ENCODE measurements at places on chromosomes 7 and 10.

- DNase-seq, result no peak
These were observed 1036.8 kb upstream of the POT1 start for GRCh38 chr7:125966278-125967048.

DNA sequence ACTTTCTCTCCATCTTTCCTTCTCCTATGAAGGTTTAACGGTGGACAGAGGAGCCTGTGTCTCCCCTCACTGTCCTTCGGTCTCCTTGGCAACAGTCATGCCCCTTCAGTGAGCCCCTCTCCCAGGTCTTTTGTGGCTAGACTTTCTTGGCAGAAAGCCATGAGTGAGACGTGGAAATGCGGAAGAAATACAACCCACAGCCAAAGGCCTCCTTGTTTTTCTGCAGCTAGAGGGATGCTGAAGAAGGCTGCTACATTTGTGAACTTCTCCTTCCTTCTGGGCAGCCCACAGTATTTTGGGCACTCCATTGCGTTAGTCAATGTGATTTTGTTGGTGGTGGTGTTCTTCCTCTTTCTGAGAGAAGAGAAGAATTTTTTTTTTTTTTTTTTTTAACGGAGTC, 333.7 kb upstream of the PODXL start:
- DNase-seq, result no peak

DNA sequence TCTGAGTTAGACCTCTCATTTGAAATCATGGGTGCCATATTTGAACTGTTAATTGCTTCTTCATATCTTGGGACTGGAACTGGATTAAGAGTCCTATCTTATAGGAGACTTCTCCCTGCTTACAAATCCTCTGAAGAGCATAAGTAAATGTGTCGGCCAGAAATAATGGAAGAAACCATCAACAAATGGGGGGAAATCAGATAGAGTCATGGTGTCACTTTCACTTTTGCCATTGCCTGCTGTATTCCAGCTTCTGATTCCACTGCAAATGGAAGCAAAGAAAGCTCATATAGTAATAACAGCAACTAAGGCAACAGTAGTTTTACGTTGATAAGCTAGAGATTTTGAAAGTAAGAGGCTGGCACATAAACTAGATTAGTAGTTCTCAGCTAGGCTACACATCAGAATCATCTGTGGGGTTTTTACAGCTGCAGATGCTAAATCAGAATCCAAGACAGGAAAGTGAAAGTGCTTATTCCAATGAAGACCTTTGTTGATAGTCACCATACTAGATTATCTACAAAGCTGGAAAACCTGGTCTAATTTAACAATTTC, 12.3 kb upstream of the CRPPA start:
- DNase-seq, result peak; percentile 37

DNA sequence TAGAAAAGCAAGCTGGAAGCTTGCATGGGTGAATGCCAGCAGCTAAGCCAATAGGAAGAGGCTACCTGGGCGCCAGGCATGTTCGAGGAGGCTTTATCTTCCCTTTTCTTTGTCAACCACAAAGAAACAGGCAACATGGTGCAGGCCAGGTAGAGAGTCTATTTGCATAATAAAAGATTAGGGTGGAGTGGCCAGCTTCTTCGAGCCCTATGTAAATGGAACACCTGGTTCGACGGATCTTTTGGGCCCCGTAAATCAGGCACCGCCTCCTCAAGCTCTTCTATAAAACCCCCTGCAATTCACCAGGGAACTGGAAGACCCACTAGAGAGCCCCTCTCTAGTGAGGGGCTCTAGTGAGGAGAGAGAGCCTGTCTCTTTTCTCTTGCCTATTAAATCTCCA, 1106.2 kb upstream of the CELF2 start:
- DNase-seq, result no peak

- no peak for DNase-seq
These were observed 587.5 kb downstream of the PTPRN2 start for GRCh38 chr7:158000160-158000559.

DNA sequence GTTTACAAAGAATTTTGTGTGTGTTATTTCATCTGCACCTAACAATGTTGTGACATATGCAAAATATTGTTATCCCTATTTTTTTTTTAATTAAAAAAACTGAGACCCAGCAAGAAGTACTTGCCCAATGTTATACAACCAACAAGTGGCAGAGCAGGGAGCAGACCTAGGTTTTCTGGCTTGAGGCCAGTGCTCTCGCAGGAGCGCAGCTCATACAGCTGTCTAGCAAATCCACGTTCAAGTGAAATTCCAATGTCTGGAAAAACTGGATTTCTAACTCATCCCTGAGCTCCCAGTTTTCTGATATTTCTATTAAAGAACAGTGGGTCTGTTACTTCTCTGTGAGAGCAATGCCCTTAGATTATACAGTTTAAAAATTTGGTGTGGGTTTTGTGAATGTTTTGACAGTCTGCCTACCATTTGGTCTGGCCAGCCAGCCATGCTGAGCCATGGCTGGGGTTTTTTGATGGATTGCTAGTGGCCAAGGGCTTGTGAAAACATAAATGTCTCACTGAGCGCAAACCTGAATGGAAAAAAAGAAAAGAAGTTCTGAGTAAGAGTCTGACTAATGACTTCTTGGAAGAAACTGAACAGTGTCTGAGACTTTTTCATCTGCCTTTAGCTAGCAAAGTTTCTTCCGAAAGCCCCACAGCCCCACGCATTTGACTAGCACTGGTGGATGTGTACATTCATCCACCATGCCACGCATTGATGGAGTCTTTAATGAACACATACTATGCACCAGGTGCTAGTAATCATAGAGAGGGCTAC, 15.4 kb upstream of the PRF1 start:
- DNase-seq, result peak; percentile 90

DNA sequence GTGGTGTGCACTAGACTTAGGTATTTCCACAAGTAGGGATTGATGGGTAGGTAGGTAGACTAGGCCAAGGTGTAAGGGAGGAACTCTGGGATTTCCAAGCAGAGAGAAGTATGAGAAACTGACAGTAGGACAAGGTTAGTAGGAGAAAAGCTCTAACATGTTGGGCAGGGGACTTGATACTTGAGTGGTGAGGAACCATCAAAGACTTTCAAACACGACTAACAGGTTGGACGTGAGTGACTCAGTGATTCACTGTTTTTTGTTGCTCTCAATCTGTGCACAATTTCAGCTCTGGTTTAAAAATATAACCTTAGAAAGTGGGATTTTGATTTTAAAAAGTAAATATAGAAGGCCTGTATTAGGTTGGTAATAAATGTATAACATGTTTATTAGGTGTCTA, 44.4 kb downstream of the KLHDC10 start:
- no peak for DNase-seq

DNA sequence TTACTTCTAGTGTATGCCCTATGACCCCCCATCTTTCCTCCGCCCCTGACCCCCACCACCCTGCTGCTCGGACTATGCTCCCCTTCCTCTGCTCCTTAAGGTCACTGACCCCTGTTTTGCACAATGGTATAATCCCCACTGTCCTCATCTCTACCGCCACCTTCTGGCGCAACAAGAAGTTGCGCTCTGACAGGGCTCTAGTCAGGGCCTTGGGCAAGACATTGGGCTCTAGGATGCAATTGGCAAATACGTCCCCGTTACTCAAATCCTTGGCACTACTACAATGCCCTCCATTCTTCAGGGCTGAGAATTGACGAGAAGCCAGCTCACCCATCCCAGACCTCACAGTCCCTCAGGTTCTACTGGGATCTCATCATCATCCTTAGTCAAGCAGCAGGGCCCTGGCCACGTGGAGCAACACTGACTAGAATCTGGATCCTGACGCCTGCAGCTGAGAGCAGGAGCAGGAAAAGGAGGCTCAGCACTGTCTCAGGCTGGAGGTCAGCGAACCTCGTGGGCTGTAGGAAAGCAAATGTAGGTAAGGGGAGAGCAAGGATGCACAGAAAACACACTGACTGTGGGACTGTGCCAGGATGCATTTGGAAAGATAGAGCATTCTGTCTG, 10.6 kb downstream of the LRIT2 start:
- DNase-seq, result no peak

DNA sequence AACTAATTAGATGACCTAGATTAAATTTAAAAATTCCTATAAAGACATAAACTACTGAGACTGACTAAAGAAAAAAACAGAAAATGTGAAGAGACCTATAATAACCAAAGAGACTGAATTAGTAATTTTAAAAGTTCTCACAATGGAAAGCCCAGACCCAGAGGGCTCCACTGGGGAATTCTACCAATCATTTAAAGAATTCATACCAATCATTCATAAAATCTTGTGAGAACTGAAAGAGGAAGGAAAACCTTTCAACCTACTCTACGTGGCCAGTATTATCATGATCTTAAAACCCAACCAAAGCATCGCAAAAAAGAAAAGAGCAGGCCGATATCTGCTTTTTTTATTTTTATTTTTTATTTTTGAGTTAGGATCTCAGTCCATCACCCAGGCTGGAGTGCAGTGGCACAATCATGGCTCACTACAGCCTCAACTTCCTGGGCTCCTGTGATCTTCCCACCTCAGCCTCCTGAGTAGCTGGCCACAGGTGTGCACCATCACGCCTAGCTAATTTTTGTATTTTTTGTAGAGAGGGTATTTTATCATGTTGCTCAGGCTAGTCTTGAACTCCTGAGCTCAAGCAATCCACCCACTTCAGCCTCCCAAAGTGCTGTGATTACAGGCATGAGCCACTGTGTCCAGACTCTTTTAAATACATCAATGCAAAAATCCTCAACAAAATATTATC, 48.6 kb downstream of the DGKI start:
- DNase-seq, result no peak

DNA sequence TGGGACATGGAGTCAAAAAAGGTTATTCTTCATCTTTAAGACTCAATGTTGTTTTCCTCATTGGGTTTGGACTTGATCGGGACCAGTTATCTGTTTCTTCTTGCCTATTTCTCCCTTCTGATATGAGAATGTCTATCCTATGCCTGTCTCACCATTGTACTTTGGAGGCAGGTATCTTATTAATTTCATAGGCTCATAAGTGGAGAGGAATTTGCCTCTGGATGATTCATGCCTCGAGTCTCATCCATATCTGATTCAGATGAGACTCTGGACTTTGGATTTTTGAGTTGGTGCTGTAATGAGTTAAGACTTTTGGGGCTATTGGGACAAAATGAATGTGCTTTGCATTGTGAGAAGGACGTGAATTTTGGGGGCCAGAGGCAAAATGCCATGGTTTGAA, 36.2 kb upstream of the CCDC7 start:
- DNase-seq, result no peak

- DNase-seq, result no peak
These were observed 32.7 kb downstream of the LGI1 start for GRCh38 chr10:93790439-93790838.

DNA sequence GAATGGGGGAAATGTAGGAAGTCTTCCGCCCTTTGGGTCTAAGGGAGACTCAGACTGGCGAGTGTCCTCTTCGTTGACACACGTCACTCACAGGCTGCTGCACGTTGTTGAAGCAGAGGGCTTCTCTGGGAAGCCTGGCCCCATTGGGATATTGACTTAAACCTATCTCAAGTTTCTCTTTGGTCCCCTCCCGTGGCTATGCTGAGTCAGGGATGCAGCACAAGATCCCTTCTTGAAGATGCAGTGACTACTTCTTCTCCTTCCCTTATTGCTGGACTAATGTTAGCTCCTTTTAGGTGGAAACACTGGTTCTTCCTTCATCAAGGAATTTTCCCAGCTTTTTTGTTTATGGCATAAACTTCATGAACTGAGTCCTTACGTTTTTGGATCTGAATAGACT, 89.8 kb upstream of the CCDC71L start:
- no peak for DNase-seq
